ENCODE measurements at places on chromosomes 6 and 20. TPM values are rescaled to one million over a fixed set of nuclear protein-coding genes. Genes with fewer than 3 reads are reported as not detected.

HRH3 gene
- total RNA-seq: not detected

STMND1 gene
- total RNA-seq: 1.2 TPM

- DNase-seq: no peak
These were observed 6.0 kb downstream of the PCMT1 start for GRCh38 chr6:149755300-149756260.

DNA sequence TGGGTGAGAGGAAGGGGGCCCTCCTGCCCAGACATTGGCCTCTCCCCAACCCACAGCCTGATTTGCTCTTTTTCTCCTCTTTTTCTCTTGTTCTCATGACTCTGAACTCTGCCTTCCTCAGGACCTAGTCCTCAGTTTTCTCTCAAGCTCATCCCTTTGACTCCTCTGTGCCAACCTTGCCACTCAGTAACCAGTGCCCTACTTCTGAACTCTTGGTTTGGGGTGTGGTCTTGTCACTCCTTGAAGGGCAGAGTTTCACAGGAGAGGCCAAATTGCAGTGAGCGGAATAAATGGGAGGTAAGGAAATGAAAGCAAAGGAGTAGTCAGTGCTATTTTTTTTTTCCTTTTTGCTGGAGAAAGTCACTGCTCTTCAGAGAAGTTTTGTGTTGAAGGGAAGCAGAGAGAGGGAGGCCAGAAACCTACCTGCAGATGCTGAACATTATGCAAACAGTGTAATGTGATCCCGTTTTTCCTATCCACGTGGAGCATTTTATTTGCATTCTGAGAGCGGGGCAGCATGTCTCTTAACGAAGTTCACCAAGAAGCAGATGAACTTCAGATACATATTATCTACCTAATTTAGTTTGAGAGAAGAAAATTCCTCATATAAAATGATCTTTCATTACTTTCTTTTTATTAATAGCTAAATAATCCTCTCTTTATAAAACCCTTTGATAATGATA is 26.9 kb downstream of the CFAP61 start:
- DNase-seq: no peak

Data from lower leg skin (tissue), 4 donors.